ENCODE measurements at places on chromosomes 12 and 14. TPM values are rescaled to one million over a fixed set of nuclear protein-coding genes. Genes with fewer than 3 reads are reported as not detected.

The CCDC60 gene
- not detected for total RNA-seq

The LUM gene
- total RNA-seq: not detected

The ERBB3 gene
- 0.71 TPM for total RNA-seq

The RNASE7 gene
- not detected for total RNA-seq

The EFS gene
- not detected for total RNA-seq
